ENCODE measurements at places on chromosomes 12 and 14.

- no peak for DNase-seq
Measured at GRCh38 chr12:130194154-130194553, 31.9 kb downstream of the FZD10 start.

DNA sequence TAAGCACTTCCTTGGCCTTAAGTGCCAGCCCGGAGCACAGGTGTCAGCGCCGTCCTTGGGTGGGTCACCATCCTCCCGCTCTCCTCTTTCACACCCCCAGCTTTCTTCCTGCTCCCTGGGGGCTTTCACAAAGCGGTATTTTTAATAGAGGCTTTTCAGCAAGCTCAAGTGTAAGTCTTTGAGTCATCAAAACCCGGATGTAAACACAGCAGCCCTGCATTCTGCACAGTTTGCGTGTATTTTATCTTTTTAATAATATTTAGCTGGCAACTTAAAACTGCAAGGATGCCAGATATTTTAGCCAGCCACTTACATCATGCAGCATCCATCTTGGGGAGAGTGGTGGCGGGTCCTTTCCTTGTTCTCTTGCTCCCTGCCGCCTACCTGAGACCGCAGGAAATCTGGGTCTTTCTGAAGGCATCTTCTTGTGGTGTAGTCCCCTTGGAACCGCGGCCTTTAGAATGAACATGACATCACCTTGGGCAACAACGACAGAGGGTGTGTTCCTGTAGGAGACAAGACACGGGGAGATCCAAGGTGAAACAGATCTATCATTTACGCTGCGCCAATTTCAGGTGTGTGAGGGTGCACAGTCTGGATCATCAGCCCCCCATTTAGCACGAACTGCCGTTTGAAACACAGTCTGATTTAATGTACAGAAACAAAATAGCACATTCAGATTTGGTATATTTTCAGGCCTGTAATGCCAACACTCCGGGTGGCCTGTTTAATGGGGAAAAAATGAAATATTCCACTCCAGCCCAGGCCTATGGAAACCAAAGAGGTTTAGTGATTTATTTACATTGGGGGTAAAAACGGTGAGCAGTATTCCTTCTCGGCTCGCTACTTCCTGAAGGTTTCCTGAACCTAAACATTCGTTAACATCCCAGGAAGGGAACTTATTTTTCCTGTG, 12.5 kb upstream of the IRF2BPL start:
- no peak for DNase-seq

GRCh38 chr12:49716553-49716952, 9.3 kb upstream of the FMNL3 start:
- DNase-seq: no peak

- DNase-seq: no peak
Measured at GRCh38 chr14:102316338-102316742, 3.2 kb upstream of the ZNF839 start.

DNA sequence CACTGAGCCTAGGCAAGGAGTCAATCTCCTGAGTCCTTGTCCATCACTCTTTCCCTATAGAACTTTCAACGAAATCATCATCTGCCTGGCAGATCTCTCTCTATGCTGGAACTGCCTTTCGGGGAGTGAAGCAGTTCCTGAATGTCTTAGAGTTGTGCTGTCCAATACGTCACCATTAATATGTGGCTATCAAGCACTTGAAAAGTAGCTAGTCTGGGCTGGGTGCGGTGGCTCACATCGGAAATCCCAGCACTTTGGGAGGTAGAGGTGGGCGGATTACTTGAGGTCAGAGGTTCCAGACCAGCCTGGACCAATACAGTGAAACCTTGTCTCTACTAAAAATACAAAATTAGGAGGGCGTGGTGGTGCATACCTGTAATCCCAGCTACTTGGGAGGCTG, 35.1 kb downstream of the NRDE2 start:
- DNase-seq: no peak

DNA sequence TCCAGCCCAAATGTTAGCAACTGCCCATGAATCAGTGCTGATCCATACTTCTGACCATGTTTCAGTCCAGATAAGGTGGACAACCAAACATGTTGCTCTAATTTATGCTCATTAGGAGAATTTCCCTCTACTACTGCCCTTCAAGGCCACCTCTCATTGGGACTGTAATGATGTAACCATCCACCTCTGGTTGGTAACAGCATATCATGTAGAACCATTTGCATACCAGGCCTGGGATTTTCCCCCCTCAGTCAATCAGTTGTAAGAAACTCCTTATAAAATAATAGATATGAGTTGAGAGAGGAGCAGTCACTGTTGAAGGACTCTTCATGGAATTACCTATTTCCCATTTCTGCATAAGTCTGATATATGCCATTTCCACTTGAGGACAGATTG, 17.8 kb upstream of the YAF2 start:
- no peak for DNase-seq

GRCh38 chr12:34404377-34405285, 382.3 kb downstream of the ALG10 start:
- no peak for DNase-seq

DNA sequence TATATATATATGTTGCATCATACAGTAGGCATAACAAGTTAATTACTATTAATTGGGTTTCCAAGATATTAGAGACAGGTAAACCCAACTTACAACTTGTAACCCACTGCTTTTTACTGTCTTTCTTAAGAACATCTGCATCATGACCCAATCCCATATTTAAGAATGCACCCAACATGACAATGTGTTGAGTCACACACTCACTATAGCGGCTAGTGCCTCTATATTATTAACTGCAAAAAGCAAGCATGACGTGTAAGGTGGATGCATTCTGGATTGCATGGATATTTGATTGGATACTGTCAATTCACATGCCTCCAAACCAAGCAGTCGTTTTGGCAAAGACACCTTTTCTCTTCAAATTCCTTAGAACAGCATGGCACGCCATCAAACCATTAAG, 68.2 kb downstream of the KSR2 start:
- DNase-seq: no peak

DNA sequence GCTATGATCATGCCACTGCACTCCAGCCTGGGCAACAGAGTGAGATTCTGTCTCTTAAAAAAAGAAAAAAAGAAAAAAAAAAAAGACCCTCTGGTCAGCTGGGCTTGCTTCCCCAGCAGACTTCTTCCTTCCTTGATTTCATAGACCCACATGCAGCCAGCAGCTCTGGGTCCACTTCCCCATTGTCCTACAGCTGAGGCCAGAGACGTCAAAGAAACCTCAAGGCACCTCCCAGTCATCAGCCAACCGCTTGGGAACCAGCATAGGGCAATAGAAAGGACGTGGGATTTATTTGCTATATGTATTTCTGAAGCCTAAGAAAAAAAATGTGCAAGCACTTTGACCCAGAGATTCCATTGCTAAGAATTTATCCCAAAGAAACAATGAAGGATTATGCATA, 35.4 kb upstream of the SPPL3 start:
- DNase-seq: no peak

DNA sequence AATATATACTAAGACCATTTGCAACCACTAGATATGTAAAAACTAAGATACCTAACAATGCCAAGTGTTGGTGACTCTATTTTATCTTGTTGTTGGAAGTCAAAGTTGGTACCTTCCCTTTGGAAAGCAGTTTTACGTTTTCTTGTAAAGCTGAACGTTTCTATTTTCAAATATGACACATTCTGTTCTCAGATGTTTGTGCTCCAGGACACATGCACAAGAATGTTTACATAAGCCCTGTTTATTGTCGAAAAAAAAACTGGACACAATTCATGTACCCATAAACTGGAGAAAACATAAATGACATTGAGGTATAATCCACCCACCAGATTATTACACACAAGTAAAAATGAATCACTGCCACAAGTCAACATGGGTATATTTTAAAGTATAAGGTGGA, 967.4 kb downstream of the BCL11B start:
- DNase-seq: no peak

GRCh38 chr12:30440826-30441602, 254.7 kb downstream of the IPO8 start:
- no peak for DNase-seq

DNA sequence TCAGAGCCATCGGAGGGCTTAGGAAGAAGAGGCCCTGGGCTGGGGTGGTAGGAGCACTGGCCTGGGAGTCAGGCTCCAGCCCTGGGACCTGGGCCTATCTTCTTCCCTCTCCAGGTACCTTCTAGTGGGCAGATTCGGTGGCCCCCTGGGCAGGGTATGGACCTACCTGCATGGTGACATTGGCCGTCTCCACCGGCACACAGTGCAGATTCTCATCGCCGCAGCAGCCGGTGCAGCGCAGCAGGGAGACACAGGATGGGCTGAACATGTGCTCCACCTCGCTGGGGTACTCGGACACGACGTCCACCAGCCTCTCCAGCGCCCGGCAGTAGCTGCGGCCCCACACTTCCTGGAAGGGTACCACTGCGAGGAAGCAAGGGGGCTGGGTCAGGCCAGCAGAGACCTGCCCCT, 6.2 kb downstream of the PGF start:
- no peak for DNase-seq

- DNase-seq: no peak
Measured at GRCh38 chr14:74414403-74415114, 11.5 kb downstream of the SYNDIG1L start.

Data from stimulated activated CD4-positive, alpha-beta T cell treated with anti-CD3 and anti-CD28 coated beads, TNF-alpha, amount 100 ng/mL, for 4 hours (primary cell).